ENCODE measurements at places on chromosomes 1 and 21.

DNA sequence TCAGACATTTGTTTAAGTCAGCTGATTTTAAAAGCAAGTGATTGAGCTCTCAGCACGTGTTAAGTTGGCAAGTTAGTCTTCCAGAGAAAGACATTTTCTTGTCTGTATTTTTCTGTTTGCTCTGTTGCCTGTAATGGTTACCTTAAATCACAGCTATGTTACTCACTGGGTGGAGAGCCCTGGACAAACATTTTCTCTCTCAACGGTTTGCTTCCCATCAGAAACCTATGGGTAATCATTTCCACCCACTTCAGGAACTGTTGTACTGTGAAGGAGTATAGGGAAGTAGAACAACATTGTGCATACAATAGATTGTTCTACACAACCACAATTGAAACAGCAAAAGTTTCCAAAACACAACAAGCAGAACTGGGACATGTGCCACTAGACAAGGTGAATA lies 113.9 kb upstream of the DPT start:
- DNase-seq, result no peak

- DNase-seq, result no peak
These were observed 6.8 kb upstream of the BCAS2 start for GRCh38 chr1:114588196-114588689.

DNA sequence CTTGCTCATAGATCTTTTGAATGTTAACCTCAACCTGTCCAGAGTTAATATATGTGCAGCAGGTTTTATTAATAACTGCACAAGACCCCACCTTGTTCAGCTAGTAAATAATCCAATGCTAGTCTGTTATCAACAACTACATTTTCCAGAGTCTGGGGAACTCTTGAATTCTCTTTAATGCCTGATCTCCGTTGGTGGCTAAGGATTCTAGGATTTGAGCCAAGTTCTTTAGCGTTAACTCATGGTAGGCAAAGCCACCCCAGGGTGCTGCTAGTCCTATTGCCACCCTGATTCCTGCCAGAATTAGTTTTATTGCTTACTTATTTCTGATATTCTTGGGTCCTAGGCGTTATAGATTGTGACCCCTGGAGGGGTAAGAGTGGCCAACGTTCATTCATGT lies 12.8 kb downstream of the BACE2 start:
- DNase-seq, result no peak

GRCh38 chr1:109671067-109671466 lies 3.2 kb downstream of the GSTM2 start:
- DNase-seq, result no peak

GRCh38 chr1:1605724-1606123 lies 5.8 kb upstream of the FNDC10 start:
- no peak for DNase-seq

GRCh38 chr1:65605621-65606020 lies 185.2 kb downstream of the LEPR start:
- no peak for DNase-seq

- DNase-seq, result no peak
These were observed 114.4 kb downstream of the DMRTA2 start for GRCh38 chr1:50308878-50309277.

DNA sequence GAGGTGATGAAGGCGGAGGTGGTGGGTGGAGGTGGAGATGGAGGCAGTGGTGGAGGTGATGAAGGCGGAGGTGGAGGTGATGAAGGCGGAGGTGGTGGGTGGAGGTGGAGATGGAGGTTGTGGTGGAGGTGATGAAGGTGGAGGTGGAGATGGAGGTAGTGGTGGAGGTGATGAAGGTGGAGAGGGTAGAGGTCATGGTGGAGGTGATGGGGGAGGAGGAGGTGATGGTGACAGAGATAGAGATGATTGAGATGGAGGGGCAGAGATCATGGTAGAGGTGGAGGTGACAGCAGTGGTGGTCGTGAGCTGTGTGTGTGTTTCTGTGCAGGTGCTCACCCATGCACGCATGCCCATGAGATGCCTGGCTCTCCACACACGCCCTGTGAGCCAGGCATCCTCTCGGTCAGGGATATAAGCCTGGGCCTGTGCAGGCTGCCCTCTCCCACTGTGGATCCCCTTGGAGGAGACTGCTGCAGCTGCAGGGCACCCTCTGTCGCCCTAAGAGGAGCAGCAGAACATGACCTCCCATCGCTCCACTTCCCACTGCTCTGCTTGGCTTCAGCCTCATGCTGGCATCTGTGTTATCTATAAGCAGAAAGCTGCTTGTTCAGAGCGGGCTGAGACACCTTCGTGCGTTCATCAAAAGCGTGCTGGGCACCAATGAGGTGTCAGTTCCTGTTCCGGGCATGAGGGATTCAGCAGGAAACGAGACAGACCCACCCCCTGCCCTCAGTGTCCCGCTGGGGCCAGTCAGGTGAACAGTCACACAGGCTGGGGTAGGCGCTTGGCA lies 20.5 kb upstream of the NPHP4 start:
- no peak for DNase-seq

GRCh38 chr1:244760471-244760870 lies 75.0 kb upstream of the COX20 start:
- no peak for DNase-seq

DNA sequence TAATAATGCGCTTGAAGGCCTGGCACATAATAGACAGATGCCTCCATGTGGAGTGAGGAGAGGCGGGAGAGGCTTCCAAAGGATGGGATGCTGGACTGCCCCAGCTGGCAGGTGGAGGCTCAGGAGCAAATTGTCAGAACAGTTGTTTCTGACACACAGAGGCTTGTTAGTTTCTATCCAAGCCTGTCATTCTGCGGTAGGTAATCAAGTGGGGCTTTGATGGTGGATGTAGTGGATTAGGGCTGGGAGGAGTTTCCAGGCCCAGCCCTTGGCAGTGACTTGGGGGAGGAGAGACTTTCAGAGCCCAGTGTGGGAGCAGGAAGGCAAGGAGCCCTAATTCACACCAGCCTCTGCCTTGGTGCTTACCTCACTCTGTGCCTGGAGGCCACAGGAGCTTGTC lies 44.1 kb downstream of the FOXD2 start:
- DNase-seq, result no peak

- no peak for DNase-seq
These were observed 124.2 kb downstream of the KCNN3 start for GRCh38 chr1:154745750-154746425.

DNA sequence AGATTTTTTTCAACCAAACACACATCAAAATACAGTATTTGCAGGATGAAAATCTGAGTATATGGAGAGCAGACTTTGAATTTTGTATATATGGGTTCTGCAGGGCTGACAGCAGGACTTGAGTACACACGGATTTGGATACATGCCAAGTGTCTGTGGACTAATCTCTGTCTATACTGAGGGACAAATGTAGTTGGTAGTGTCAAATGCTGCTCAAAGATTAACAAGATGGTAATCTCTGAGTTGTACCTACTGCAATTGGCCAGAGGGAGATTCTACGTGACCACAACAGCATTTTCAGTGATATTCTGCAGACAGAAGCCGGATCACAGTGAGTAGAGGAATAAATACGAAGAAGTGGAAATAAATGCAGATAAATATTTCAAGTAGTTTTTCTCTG lies 43.4 kb downstream of the SHCBP1L start:
- no peak for DNase-seq

GRCh38 chr1:62722796-62723195 lies 34.6 kb upstream of the DOCK7 start:
- DNase-seq, result no peak

DNA sequence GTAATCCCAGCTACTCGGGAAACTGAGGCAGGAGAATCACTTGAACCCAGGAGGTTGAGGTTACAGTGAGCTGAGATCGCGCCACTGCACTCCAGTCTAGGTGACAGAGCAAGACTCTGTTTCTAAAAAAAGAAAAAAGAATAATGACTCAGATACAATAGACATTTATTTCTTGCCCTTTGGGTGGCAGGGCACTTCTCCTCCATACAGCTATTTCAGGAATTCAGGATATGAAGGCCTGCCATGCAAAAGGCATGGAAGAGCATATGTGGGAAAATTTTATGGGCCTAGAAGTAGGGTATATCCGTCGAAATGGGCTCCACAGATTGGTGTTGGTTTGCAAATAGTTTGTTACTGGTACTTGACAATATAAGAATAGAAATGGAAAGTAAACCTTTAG lies 20.2 kb upstream of the POGZ start:
- DNase-seq, result no peak

GRCh38 chr1:87840767-87841166 lies 512.1 kb downstream of the LMO4 start:
- DNase-seq, result no peak

GRCh38 chr1:39992234-39992633 lies 37.3 kb downstream of the MFSD2A start:
- no peak for DNase-seq

DNA sequence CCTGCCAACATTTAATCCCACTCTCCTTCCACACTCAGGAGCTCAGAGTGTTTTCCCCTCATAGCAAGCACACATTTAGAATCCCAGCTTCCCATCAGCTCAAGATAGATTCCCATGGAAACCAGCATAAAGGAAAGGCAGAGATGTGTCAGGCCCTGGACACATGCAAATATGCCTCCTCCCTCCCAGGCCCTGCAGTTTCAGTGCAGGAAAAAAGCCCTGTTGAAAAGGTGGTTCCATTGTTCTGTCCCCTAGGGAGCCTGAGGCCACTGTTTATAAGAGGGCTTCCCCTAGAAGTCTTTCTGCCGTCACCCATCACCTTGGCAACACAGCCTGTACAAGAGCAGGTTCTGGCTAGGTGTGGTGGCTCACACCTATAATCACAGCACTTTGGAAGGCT lies 3.6 kb downstream of the CACNA1S start:
- no peak for DNase-seq

- no peak for DNase-seq
These were observed 8.6 kb upstream of the C1orf105 start for GRCh38 chr1:172411791-172412338.

- no peak for DNase-seq
These were observed 386.3 kb downstream of the MRPL39 start for GRCh38 chr21:25220954-25221353.

- no peak for DNase-seq
These were observed 8.1 kb upstream of the C1QTNF12 start for GRCh38 chr1:1254667-1254998.

All from stimulated activated CD8-positive, alpha-beta memory T cell treated with anti-CD3 and anti-CD28 coated beads, Interleukin-7, amount 100 ng/mL, for 24 hours (primary cell).